Osteoblast (primary cell): ENCODE measurements at places on chromosomes 2 and 18. TPM values are rescaled to one million over a fixed set of nuclear protein-coding genes. Genes with fewer than 3 reads are reported as not detected.

IL37 gene
- not detected in 2 replicates for total RNA-seq

DNA sequence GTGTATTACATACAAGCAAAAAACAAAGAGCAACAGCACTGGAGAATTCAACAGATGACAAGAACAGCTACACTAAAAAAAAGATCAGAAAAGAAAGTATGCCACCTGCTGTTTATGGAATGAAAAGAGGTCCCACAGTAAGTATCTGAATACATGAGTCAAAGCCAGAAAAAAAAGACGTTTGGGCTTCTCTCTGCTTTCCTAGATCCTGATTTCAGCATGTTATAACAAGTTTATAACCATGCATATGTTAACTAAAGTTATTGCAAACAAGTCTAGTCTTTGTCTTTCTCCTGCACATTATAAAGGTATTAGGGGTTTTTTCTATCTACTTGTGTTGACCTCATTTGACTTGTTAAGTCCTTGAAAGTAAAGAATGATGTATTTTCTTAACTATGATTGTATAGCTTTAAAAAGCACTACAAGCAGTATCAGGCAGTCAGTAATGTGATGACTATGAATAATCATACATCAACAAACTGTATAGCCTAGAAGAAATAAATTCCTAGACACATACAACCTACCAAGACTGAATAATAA lies 108.5 kb upstream of the COL5A2 start:
- DNase-seq, result no peak

DNA sequence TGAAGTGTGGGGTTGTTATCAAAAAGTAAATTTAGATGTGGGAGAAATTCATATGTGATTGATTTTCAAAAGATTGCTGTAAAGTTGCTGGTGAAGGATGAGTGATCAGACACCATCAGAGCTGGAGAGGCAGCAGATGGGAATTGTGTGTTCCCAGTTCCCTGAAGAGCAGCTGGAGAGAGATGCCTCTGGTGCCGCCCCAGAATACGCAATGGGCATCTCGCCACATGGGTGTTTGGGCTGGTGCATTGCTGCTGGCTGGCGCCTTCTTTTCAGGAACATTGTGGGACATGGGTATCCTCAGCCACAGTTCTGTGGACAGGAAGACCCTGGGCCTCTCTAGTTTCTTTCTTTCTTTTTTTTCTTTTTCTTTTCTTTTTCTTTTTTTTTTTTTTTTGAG lies 11.9 kb downstream of the ATG4B start:
- no peak for DNase-seq

- DNase-seq, result peak; percentile 96
Observed at GRCh38 chr2:64359892-64360657, 93.9 kb upstream of the LGALSL start.
